Activated T-helper 1 cell treated with anti-CD3 and anti-CD28 coated beads, Interleukin-2, amount 50 U/mL, for 16 hours (primary cell): ENCODE measurements at places on chromosomes 2 and 18.

DNA sequence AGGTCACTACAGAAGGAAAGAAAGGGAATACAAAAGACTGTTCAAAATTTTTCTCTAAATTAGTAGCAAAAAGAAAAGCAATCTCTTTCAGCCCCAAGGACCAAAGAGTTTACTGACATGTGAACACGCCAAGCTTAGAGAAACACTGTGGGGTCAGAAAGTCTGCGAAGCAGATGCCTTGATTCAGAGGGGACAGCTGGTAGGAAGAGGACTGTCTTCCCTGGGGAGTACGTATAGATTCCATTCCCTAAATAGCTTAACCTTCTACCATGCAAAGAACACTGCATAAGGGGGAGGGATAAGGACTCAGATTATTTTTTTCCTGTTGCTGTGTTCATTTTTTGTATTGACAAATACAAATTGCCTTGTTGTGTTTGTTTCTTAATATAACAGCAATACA is 96.1 kb downstream of the IRS1 start:
- DNase-seq: no peak

- DNase-seq: no peak
Measured at GRCh38 chr18:46678041-46678440, 21.0 kb upstream of the LOXHD1 start.

- no peak for DNase-seq
Measured at GRCh38 chr2:55779459-55780421, 86.1 kb upstream of the PNPT1 start.

DNA sequence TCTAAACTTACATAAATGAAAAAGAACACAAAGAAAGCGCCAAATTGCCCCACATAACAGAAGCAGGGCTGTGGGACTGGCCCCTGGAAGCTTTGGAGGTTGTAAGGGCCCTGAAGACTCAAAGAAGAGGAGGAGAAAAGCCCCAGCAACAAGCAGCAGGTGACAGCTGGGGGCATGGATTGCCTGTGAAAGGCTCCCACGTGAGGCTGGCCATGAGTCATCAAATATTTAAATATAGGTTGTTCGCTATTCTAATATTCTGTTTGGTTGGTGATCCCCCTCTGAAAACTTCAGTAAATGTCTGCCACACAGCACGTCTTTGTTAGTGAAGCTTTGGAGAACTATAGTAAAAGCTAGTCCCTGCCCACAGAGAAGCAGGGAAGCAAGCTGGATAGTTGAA is 132.4 kb downstream of the MREG start:
- DNase-seq: no peak

GRCh38 chr2:19540739-19541525 is 182.5 kb upstream of the OSR1 start:
- DNase-seq: no peak

GRCh38 chr18:50662177-50662576 is 102.3 kb downstream of the MAPK4 start:
- no peak for DNase-seq

DNA sequence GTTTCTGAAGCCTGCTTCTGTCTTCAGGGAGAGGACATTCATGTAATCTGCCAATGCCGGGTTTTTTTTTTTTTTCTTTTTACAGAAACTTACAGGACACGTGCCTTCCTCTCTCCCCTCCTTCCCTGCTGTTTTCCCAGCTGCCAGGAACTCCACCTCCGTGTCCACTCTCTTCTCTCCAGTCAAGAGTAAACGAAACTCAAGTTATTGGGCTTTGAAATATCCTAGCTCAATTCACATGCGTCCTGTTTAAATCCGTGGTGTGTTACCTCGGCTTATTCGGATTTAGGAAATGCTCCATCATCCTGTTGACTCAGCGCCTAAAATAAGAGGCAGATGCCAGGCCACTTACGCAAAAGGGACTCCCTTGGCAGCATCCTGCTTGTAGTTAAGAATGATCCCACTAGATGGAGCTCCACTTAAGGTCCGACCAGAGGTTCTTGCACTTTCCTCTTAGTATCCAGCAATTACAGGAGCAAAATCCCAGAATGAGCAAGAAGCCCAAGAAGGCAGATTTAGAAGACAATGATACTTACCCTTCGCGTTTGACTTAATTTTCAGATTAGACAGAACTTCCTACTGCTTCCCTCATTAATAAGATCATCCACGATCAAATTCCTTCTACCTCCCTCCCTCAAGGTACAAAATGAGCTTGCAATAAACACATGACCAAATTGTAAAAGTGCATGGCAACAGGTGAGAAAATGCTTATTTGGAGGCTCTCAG is 97.2 kb upstream of the ZCCHC2 start:
- DNase-seq: peak; percentile 13

GRCh38 chr18:70489986-70490933 is 201.4 kb downstream of the SOCS6 start:
- no peak for DNase-seq

GRCh38 chr2:67516899-67517530 is 119.9 kb downstream of the ETAA1 start:
- DNase-seq: no peak

DNA sequence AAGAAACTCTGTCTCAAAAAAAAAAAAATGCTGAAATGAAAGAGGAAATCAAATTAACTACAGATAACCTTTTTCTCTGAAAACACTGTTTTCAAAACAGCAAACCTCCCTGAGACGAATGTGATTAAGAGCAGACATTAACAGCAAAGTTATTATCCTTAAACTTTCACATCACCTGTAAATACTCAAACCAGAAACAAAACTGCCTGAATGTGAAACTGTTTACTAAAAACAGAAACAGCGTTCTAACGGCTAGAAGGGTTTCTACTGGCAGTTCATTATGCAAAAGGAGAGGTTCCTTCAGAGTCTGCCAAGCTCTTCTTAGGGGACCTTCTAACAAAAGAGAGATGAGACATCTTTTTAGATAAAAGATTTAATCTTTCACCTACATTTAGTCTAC is 45.9 kb downstream of the PNO1 start:
- DNase-seq: no peak

DNA sequence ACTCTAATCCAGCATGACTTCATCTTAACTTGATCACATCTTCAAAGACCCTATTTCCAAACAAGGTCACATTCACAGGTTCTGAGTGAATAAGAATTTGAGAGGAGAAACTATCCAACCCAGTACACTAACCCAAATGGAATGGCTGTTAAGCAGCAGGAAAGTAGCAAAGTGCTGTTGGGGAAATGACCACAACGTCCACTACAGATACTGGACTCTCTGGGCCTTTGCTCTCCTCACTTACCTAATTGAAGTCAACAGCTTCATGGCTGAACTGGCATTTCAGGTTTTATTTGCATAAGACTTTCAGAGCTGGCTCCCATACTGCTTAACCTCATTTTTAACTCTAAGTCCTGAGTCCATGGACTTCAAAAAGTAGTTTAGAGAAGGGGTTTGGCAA is 38.0 kb upstream of the ACVR2A start:
- no peak for DNase-seq

DNA sequence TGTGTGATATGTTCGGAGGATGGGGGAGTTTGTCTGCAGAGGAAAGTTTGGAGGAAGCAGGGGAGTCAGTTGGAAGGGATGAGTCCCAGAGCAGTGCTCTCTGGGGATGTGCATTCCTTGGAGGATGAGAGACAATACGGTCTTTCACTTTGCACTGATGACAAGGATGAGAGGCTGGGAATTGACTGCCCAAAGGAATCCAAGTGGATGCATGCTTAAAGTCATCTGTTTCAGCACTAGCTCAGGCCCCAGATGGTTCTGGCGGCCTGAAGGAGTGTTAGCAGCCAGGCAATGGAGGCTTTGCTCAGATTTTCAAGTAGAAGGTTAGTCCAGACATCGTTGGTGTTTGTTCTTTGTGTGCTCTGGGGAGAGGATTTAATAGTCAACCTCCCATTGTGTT is 100.2 kb downstream of the CRIM1 start:
- DNase-seq: no peak

- no peak for DNase-seq
Measured at GRCh38 chr18:36066001-36066400, 1.4 kb downstream of the RPRD1A start.

DNA sequence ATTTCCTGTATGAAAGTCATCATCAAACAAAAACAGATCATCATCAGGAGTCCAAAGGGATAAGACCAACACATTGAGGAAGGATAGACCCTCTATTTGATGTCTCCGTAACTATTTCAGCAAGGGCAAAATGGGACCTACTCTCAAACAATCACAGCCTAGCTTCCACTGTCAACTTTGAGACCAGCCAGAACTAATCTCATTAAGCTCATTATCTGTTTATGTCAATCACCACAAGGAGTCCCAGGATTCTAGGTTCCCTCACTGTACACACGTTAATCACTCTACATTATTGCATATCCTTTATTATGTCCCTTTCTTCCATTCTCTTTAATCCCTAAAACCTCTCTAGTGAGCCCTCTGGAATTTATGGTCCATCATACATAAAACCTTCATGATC is 370.3 kb upstream of the LINC00305 start:
- no peak for DNase-seq

- no peak for DNase-seq
Measured at GRCh38 chr2:198408171-198408570, 603.8 kb downstream of the PLCL1 start.

GRCh38 chr2:23418461-23418911 is 33.5 kb downstream of the KLHL29 start:
- no peak for DNase-seq

GRCh38 chr2:201008296-201008829 is 44.9 kb upstream of the ORC2 start:
- no peak for DNase-seq

DNA sequence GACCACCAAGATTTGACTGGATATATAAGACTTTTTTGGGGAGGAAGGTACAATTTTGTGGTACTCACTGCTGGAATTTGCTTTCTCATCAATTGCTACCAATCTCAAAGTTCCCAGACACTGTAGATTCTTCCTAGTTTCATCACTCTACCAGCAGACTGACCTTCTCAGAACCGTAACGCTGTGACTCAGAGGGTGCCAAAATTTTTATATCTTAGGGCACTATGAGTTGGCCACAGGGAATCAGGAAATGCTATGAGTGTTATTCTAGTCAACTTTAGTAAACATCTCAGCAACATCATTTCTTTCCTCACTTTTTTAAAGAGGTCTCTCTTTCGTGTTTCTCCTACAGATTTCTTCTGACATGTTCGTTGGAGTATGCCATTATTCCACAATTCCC is 499.0 kb downstream of the TMX3 start:
- DNase-seq: no peak

GRCh38 chr2:46837704-46838103 is 77.9 kb downstream of the MCFD2 start:
- no peak for DNase-seq

GRCh38 chr2:155645791-155646190 is 686.7 kb downstream of the NR4A2 start:
- DNase-seq: no peak

DNA sequence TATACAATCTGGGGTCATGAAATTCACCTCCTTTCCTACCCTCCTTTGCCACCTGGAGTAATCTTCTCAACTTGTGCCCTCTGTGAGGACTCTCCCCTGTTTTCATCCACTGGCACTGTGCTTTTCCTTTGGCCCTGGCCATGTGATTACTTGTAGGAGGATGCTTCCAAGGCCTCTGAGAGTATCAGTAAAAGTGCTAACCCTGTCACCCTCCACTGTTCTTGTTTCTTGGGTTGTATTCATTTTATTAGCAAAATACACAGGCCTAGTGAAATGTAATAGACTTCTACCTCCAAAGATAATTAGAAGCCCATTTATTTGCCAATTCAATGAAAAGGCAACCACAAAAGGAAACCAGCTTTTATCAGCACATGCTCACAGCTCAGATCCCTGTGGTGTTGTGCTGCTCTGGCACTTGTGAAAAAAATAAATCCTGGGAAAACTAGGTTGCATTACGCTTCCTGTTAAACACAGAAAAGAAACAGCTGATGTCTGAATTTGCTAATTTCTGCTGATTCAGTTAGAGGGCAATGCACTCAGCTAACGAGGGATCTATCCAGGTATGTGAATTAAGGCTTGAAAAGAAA is 357.5 kb upstream of the ETAA1 start:
- DNase-seq: no peak

GRCh38 chr2:149145314-149146295 is 107.1 kb downstream of the LYPD6B start:
- no peak for DNase-seq

DNA sequence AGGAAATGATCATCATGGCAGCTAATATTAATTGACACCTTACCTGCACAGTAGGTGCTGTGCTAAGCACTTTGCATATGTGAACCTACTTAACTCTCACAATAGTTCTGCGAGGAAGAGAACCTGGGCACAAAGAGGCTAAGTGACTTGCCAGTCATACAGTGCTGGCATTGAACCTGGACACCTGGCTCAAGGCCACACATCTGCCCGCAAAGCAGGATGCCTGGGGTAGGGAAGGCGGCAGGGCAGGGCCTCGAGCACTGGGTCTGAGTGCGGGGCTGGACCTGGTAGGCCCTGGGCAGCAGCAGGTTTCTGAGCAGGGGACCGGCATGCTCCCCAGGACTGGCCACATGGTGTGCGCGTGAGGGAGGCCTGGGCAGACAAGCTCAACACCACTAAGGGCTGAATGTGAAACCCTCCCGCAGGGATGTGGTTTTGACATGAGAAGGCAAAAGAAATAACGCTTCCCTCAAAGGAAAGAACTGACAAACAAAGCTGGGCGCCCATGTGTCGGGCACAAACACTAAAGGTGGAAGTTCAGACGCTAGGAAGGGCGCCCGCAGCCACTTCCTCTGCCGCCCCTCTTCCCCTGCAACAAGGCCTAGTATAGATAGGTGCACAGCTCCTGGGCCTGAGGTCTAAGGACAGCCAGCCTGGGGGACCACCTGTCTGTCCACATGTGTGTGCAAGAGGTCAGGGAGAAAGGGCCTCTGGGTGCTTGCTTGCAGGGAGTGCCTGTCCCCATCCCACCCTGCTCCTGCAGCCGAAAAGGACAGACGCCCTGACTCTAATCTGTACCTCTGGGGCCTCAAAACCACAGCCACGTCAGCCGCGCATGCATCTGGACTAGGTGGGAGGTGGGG is 92.5 kb downstream of the ZFP36L2 start:
- peak; percentile 67 for DNase-seq

GRCh38 chr2:231614559-231615057 is 21.9 kb downstream of the TEX44 start:
- DNase-seq: peak; percentile 13
